ENCODE measurements at places on chromosomes 13 and 19.
A peak's percentile ranks its signal among the peaks of the same experiment; 100 is the strongest.

GRCh38 chr19:2715470-2716274 is 5.5 kb downstream of the DIRAS1 start:
- no peak for DNase-seq

- no peak for DNase-seq
Measured at GRCh38 chr13:24215732-24216131, 55.2 kb downstream of the SPATA13 start.

GRCh38 chr19:56091751-56092546 is 29.1 kb downstream of the ZNF787 start:
- no peak for DNase-seq

DNA sequence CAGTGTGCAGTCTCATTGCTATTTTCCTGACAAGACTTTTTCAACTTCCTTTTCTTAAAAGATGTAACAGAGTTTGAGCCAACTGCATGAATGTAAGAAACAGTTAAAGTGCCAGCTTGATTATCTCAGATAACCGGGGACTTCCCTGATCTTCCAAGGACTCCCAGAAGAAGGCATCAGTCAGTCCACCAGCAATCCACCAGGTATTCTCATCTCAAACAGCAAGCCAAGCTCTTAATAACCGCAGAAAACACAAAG is 350.1 kb downstream of the LIG4 start:
- no peak for DNase-seq

- no peak for DNase-seq
Measured at GRCh38 chr19:49200238-49200862, 42.8 kb downstream of the TRPM4 start.

DNA sequence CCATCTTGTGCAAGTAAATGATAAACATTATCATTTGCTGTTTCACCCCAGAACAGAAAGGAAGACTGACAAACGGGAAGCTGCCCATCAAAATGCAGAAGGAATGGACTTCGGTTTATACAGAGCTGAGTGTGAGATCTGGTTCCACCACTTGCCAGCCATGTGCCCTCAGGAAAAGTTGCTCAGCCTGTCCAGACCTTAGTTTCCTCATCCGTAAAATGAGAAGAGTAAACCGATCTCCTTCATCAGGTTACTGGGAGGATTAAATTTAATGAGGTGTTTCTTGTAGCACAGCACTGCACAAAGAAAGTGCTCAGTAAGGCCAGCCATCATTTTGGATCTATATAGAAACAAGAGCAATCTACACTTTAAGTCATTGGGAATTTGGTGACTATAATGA is 36.7 kb upstream of the SERP2 start:
- DNase-seq = no peak

- DNase-seq = no peak
Measured at GRCh38 chr19:54183431-54183830, 5.9 kb downstream of the MBOAT7 start.

GRCh38 chr13:99911069-99911964 is 60.2 kb downstream of the ZIC5 start:
- DNase-seq = no peak

- DNase-seq = no peak
Measured at GRCh38 chr13:93045836-93046235, 180.8 kb upstream of the GPC6 start.

DNA sequence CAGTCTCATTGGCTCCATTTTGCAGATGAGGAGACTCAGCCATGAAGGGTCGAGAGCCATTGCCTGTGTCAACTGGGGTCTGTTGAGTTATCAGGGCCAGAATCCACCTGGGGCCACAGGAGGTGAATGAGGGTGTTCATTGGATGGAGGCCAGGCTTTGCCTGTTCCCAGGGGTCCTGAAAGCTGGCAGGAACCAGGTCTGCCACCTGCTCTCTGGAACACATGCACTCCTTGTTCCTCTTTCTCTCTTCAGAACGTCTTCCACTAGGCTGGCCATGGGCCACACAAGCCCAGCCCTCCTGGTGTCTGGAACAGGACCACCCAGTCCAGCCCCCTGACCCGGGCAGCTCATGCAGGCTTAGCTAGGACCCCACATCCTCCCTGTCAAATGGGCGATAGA is 21.1 kb downstream of the PPP1R37 start:
- no peak for DNase-seq

DNA sequence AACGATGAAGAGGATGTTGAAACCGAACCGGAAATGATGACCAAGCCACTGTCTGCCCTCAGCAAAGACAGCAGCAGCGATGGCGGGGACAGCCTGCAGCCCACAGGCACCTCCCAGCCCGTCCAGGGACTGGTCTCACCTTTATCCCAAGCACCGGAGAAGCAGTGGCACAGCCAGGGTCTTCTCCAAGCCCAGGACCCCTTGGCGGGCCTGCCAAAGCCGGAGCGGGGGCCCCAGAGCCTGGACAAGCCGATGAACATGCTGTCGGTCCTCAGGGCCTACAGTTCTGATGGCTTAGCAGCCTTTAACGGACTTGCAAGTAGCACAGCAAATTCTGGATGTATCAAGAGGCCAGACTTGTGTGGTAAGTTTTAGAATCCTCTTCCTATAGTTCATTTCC is 177.0 kb downstream of the ZNF536 start:
- DNase-seq = no peak

DNA sequence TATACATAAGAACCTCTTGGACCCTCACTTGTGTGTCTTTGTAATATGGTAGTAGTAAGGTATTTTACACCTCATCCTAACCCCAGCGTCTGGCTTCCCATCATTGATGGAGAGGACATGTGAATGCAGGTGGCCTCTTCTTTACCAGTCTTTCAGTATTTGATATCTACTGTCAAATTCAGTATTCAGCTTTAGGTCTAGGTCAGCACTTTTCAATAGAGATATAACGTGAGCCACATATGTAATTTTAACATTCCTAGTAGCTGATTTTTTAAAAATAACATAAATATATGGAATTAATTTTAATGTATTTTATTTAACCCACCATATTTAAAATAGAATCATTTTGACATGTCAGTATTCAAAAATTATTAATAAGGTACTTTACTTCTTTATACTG is 2.9 kb downstream of the RAP2A start:
- DNase-seq = no peak

- no peak for DNase-seq
Measured at GRCh38 chr19:6761053-6761676, 6.1 kb downstream of the SH2D3A start.

DNA sequence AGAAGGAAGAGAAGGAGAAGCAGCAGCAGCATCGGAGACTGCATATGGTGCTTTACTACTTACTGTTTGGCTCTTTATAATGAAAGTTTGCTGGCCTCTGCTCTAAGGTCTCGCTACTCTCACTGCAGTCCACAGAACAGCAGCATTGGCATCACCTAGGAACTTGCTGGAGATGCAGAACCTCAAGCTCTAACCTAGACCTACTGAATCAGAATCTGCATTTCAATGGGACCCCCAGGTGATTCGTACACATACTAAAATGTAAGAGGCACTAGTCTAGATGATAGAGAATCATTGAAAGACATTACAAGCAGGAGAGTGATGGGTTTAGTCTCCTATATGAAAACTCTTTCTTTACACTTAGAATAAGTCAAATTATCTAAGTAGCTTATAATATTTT is 270.6 kb downstream of the KLF5 start:
- DNase-seq = no peak

- DNase-seq = no peak
Measured at GRCh38 chr13:48487968-48488367, 44.9 kb downstream of the RCBTB2 start.

- peak; percentile 33 for DNase-seq
Measured at GRCh38 chr13:99605420-99606323, 104.4 kb downstream of the TM9SF2 start.

DNA sequence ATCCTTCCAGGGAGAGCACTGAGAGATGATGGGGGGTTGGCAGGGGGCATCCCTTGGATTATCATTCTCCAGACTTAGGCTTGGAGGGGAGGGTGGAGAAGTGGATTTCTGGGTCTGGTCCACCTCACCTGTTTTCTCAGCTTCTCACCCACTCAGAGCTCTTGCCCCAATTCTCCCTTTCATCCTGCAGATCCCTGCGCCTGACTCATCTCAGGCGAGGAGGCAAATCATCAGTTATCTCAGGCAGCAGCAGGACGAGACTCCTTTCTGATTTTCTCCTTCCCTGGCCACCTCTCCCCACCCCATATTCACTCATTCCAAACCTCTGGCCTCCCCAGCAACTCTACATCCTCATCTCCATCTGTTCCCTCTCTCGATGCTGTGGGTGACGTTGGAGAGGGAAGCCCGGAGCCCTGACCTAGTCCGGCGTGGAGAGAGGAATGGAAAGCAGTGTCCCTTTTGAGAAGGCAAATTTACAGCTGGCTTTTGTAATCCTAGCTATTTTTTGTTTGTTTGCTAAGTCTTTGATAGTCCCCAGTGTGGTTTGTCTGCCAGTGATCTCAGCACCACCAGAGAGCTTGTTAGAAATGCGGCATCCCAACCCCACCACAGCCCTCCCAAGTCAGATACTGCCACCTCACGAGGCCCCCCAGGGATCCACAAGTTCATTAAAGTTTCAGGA is 24.0 kb upstream of the TPT1 start:
- DNase-seq = no peak

DNA sequence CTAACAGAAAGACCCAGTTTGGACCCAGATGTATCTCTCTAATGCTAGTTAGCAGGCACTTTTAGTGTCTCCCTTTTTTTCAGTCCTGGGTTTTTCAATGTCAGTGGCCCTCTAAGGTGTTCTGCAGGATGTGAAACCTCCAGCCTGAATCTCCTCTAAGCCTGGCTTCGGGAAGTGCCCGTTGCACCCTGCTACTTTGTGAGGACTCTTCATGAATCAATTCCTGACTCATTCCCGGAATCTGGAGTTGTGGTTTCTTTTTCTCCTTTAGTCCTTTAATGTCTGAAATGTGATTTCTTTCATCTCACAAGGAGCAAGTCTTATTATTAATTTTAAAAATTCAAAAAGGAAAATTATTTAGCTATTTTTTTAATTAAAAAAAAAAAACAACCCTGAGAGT is 116.0 kb downstream of the ZNF536 start:
- DNase-seq = no peak

GRCh38 chr19:10226021-10226375 is 5.1 kb downstream of the S1PR2 start:
- DNase-seq = peak; percentile 55

DNA sequence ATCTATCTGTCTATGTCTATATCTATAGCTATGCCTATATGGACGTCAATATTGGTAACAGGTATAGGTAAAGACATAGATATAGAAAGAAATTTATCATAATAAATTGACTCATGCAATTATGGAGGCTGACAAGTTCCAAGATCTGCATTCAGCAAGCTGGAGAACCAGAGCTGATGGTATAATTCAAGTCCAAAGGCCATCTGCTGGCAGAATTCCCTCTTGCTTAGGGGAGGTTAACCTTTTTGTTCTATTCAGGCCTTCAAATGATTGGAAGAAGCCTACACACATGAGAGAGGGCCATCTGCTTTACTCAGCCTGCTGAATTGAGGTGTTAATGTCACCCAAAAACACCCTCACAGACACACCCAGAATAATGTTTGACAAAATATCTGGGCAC is 10.8 kb downstream of the RASL11A start:
- DNase-seq = no peak

- peak; percentile 89 for DNase-seq
Measured at GRCh38 chr19:17829855-17830566, 8.7 kb upstream of the INSL3 start.

GRCh38 chr13:24340608-24340955 is 31.2 kb downstream of the C1QTNF9 start:
- no peak for DNase-seq

DNA sequence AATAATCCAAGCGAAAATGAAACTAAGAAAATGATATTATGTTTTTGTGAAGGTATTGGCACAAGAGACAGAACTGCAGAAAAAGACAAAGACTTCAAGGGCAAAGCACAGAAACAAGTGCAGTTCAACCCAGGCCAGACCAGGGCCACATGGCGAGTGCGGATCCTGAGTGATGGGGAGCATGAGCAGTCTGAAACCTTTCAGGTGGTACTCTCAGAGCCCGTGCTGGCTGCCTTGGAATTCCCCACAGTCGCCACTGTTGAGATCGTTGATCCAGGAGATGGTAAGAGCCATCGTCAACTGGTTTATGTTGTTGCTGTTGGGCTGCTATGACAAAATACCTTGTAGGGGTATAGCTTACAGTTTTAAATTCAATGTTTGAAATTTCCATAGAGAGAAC is 82.6 kb downstream of the FREM2 start:
- no peak for DNase-seq

DNA sequence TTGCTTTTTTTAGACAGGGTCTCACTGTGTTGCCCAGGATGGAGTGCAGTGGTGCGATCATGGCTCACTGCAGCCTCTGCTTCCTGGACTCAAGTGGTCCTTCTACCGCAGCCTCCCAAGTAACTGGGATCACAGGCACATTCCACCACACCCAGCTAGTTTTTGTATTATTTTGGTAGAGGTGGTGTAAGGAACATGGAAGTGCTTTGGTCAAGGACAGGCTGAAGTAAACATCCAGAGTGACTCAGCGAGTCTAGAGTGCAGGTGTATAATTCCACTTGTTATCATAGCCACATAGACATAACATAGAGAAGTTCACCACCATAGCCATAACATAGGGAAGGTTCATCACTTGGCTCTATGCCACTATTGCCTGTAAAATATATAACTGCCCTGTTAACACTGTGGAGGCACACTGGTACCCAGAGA is 98.6 kb downstream of the RBM26 start:
- DNase-seq = no peak

GRCh38 chr19:38663957-38664502 is 16.6 kb downstream of the ACTN4 start:
- no peak for DNase-seq

DNA sequence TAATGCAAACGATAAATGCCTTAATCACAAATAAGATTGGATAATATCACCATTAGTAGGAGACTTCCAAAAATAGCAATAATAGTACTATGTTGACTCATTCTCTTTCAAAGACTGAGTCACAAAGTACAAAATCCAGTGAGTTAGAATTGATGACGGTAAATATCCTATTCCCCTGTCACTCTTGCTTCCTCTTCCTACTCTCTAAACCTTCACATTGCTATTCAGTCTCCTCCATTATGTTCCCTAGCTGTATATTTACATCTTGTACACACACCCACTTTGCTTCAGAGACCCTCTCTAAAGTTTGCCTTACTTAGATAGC is 26.3 kb upstream of the INTS6 start:
- no peak for DNase-seq

GRCh38 chr19:6494438-6495036 is 7.6 kb downstream of the TUBB4A start:
- no peak for DNase-seq

DNA sequence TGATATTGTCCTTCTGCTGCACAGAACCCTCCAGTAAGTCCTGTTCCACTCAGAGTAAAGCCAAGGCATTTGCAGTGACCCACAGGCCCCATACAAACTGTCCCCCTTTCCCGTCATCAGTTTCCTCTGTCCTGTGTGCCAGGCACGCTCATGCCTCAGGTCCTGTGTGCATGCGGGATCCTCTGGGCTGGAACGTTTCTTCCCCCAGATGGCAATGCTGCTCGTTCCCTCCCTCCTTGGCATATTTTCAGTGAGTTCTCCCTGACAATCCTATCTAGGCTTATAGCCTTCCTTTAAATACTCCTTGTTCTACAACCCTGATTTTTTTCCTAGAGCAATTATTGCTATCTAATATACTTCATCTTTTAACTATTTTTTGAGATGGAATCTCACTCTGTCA is 5.7 kb downstream of the OPA3 start:
- DNase-seq = no peak

GRCh38 chr13:35480346-35480745 is 3.9 kb upstream of the MAB21L1 start:
- no peak for DNase-seq
